Heart right ventricle (tissue), 16 donors: ENCODE measurements at places on chromosomes 2 and 18. TPM values are rescaled to one million over a fixed set of nuclear protein-coding genes. Genes with fewer than 3 reads are reported as not detected.
A peak's percentile ranks its signal among the peaks of the same experiment; 100 is the strongest.

- peaks cover 32% of the 10 kb centered on the region for H3K4me1 ChIP-seq
- H3K4me3 ChIP-seq: no peak overlapping the region
- DNase-seq: no peak
- H3K36me3 ChIP-seq: no peaks in the 10 kb centered on the region
- no peak overlapping the region for H3K27ac ChIP-seq
These were observed 64.8 kb upstream of the PID1 start for GRCh38 chr2:229335877-229336346.

DNA sequence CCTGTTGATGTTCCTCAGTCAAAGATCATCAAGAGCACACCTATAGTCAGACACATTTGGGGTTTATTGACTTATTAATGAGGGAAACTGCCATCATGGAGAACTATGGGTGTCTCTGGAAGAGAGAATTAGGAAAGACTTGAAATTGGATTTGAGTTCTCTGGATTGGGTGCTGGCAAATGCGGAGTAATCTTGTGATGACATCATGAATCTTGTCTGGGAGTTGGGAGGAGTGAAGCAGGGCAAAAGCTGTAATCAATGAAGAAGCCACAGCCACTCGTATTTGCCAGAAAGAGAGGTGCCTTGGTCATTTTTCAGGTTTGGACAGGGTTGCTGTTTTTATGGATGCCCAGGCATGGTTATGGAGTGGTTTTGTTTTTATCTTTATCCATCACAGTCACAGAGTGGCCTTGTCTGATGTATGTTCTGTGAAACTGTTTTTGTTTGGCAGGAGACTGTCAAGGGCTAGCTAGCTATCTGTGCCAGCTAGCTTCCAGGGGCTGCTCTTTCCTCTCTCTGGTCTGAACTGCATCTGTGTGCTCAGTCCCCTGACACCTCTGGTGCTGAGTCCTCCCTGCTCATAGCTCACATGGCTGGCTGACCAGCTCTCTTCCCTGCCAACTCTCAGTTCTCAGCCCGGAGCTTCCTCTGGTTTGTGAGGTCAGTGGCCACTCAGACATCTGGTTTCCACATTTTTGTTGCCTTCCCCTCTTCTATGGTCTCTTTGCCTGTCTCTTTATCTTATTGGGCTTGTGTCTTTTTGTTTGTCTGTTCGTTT is 193.4 kb upstream of the RMP24 start:
- no peaks in the 10 kb centered on the region for H3K27me3 ChIP-seq
- H3K4me3 ChIP-seq: no peak overlapping the region
- H3K4me1 ChIP-seq: no peaks in the 10 kb centered on the region
- no peak overlapping the region for H3K27ac ChIP-seq

DNA sequence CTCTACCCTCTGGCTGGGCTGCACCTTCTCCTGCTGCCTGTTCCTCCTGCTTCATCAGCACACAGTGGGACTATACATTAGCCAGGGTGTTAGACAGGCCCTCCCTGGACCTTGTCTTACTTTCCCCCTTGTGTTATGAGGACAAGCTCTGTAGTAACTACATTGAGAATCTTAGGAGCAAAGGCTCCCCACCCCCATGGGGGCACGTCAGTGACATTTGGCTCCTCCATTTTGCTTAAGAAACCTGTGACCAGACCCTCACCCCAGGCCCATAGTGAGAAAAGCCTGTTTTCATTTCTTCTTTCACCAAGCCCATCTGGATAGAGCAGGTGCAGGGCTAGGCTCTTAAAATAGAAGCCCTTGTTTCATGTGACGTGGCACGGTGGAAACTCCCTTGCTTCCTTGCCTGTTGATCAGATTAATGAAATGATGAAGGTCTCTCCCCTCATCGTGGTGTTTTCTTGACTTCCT is 146.7 kb downstream of the RPIA start:
- H3K27ac ChIP-seq: peak overlapping the region; percentile 17
- DNase-seq: no peak
- no peaks in the 10 kb centered on the region for H3K27me3 ChIP-seq

GRCh38 chr2:231184319-231184718 is 14.1 kb upstream of the ARMC9 start:
- peak overlapping the region; percentile 95 for H3K27ac ChIP-seq
- no peak overlapping the region for H3K4me3 ChIP-seq
- H3K4me1 ChIP-seq: peaks cover 64% of the 10 kb centered on the region

DNA sequence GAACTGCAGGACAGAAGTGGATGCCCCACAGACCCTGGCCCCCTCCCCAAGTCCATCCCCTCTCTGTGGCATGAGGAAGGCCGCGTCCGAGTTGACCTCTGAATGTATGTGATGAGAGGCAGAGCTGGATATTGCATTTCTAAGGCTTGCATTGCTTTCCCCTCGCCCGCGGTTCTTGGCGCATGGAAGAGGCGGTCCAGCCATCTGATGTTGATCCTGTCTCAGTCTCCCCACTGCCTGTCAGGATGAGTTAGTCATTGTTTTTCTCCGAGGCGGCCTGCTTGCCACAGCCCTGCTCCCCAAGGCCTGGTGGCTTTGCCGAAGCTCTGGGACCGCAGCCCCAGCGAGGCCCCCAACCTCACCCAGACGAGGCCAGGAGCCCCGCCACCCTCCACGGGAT is 88.6 kb downstream of the SMAD7 start:
- DNase-seq: no peak
- no peak overlapping the region for H3K27ac ChIP-seq

- H3K27me3 ChIP-seq: no peaks in the 10 kb centered on the region
- H3K4me3 ChIP-seq: no peak overlapping the region
- H3K4me1 ChIP-seq: no peaks in the 10 kb centered on the region
- no peaks in the 10 kb centered on the region for H3K36me3 ChIP-seq
- DNase-seq: no peak
These were observed 338.0 kb downstream of the TMX3 start for GRCh38 chr18:68376926-68377325.

FEV gene
- not detected for total RNA-seq

GRCh38 chr18:73087282-73087977 is 219.6 kb upstream of the NETO1 start:
- no peaks in the 10 kb centered on the region for H3K4me1 ChIP-seq
- H3K4me3 ChIP-seq: no peak overlapping the region
- no peaks in the 10 kb centered on the region for H3K36me3 ChIP-seq

ANKRD36B gene
- total RNA-seq: 6.1 TPM

DNA sequence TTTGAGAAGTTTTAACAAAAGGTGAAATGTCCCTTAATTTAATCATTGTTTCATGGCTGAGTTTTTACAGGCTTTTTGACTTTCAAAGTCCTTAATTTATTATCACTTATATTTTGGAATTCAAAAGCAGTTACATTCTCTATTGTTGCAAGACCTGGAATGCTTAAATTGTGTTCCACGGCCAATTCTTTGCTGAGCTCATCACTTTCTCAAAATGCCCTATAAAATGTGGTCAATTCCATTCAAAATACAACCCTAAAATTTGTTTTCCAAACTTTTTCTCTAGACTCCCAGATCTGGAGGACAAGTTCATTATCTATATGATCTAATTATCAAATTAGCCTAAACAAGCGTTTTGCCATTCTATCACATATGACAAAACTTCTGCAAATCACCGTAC is 1051.2 kb downstream of the TDRD15 start:
- no peaks in the 10 kb centered on the region for H3K4me1 ChIP-seq
- no peak for DNase-seq
- no peaks in the 10 kb centered on the region for H3K36me3 ChIP-seq
- H3K27me3 ChIP-seq: no peaks in the 10 kb centered on the region
- no peak overlapping the region for H3K27ac ChIP-seq

DNA sequence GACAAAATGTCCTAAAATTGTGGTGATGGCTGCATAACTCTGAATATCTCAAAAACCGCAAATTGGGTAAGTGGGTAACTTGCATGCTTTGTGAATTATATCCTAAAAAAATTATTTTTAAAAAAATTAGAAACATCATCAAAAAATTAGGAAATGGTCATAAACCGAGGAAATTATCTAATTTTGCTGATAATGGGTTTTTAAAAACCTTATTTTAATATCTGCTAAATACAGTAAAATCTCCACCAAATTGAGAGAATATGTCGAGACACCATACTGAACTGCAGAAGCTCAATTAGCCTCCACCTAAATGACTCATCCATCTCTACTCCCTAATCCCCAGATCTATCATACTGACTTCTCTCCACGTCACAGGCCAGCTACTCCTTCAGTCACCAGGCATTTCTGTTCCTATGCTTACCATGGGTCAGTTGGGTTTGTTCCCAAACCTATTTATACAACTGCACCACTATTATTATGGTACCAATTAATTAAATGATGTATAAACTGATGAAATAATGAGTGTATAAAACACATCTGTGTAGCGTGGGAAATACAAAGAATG is 36.1 kb downstream of the SPIRE1 start:
- H3K27ac ChIP-seq: no peak overlapping the region
- no peaks in the 10 kb centered on the region for H3K36me3 ChIP-seq
- no peak overlapping the region for H3K4me3 ChIP-seq
- no peaks in the 10 kb centered on the region for H3K27me3 ChIP-seq

- H3K36me3 ChIP-seq: no peaks in the 10 kb centered on the region
- peaks cover 12% of the 10 kb centered on the region for H3K4me1 ChIP-seq
- H3K4me3 ChIP-seq: no peak overlapping the region
These were observed 5.7 kb downstream of the PPP1R7 start for GRCh38 chr2:241155936-241156335.
